ENCODE measurements at places on chromosomes 7 and 10.

GRCh38 chr7:6437251-6437650, 10.5 kb downstream of the DAGLB start:
- DNase-seq = no peak

- DNase-seq = no peak
Observed at GRCh38 chr7:71323726-71324125, 191.8 kb downstream of the GALNT17 start.

DNA sequence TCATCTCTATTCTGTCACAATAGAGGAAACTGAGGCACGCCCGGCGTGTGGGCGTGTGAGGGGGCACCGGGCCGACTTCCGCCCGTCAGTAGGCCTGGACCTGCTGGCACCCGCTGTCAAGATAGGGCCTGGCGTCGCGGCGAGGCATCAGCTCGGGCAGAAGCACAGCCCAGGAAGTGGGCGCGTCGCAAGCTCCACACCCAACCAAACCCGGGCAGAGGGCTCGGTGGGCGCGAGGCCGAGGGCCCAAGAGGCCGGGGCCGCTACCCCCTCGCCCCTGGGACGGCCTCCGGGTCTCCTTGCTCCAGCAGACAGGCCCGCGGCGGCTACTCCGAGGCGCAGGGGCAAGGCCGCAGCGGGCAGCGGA, 91.2 kb downstream of the SPAG6 start:
- DNase-seq = no peak

DNA sequence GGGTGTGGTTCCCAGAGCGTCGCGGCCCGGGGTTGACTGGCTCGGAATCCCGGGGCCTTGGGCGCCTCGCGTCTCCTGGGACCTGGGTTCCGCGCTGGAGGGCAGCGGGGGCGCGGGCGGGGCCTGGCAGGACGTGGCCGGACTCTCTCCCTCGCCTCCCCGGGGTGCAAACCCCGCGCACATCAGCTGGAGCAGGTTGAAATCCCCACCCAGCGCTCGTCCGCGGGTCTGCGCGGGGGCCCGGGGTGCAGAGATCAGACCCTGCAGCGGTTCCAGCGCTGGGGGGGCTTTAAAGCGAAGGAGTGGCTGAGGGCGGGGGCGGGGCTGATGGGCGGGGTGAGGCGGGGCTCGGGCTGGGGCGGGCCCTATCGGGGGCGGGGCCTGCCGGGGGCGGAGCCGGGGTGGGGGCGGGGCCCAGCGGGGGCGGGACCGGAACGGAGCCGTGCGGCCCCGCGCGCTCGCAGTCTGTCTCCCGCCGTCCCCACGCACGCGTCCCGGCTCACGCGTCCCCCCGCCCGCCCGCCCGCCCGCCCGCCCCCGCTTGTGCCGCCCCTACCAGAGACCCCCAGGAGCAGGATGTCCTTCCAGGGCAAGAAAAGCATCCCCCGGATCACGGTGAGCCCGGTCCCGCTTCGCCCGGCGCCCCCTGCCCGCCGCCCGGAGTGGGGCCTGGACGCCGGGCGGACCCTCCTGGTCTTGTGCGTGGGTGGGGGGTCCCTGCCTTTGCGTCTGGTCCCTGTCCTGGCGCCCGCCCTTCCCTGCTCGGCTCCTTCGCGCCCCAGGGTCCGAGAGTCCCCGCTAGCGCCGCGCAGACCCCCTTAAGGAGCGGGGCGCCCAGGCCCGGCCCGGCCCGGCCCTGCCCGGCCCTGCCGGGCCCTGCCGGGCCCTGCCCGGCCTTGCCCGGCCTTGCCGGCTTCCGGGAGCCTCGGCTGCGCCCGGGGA, at the start of gene DPYSL4:
Gene DPYSL4 (plus strand): TSS at position 461 of the 942 bp plus-strand sequence. CDS start 116 bp downstream, at position 577.
- no peak for DNase-seq

DNA sequence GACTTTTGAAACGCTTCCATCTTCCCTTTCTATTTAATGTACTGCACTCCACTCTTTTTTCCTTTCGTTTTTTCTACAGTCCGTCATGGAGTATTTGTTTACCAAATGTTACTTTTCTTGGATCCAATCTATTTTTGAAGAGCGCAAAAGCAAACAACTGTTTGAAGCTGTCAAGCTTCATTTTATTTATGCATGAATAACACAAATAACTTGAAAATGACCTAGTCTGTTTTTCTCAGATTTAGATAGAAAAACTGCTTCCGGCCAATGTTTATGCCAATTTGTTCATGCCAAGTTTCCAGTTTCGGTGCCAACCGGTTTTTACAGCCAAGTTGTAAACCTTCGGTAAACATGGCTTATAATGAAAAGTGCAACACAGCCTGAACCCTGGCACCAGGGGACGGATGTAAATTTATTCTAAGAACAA, 150.9 kb upstream of the KLF6 start:
- no peak for DNase-seq

DNA sequence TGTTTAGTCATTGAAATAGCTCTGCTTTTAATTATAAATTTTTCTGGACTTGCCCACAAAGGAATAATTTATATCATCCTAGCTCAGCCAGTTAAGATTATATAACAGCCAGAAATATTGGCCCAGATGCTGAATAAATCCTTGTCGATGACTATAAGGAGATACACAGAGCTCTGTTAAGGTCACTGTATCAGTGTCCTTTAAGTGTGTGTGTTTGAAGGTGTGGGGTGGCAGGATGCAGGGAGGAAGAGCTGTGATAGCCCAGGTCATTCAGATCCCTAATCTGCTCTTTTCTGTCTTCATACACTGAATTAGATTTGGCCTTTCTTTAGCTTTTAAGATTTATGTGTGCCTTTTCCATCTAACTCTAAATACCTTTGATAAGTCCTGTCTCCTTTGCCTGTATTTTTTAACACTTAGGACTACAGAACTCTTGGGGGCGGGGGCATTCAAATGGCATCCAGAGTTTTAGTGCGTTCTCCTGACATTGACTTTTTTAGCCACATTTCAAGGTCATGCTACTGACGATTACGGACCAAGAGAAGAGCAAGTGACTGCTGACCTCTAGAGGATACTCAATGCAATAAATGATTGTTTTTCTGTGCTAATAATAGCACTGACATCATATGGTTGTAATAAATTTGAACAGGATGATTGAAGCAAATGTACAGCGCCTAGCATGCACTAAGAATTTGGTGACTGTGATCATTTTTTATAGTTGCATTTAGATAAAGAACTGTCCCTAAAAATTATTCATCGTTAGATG, 172.3 kb downstream of the CACNB2 start:
- no peak for DNase-seq

DNA sequence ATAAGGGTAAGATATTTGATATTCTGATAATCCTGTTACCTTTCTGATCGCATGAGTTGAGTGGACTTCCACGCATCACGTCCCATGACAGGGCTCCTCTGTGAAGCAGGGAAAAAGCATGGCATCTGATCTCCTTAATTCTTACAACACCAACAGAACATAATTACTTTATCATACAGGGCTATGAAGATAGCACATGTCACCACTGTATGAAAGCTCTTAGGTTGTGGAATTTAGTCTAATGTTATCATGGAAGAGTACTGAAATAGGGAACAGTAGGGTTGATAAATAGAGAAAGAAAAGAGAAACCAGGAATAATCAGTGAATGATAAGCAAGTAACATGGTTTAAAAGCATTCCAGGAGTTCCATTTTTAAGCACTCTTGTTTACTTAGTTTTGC, 212.0 kb downstream of the CACNB2 start:
- no peak for DNase-seq

DNA sequence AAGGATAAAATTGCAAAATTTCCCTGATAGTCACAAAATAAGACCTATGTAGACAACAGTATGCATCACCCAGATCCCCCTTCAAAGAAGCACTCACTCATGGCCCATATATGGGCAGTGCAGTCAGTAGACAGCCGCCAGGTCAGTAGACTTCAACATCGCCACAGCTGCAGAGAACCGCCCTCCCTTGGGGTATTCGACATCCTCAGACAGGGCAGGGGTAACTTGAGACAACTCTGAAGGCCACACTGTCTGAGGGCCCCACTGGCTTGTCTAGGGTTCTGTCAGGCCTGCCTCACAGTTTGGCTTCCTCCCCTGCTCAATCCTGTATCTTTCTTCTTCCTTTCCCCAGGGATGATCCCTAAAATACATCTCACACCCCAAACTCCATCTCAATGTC, 172.3 kb downstream of the IMMP2L start:
- DNase-seq = no peak

GRCh38 chr7:83271212-83272099, 108.8 kb upstream of the PCLO start:
- no peak for DNase-seq

GRCh38 chr10:43294241-43294658, 27.4 kb upstream of the RASGEF1A start:
- DNase-seq = no peak

- DNase-seq = no peak
Observed at GRCh38 chr7:134176037-134176350, 48.9 kb downstream of the LRGUK start.

All from stimulated activated CD4-positive, alpha-beta T cell treated with anti-CD3 and anti-CD28 coated beads, Interleukin-12 subunit alpha, Interleukin-12 subunit beta, amount 100 ng/mL, for 24 hours (primary cell).